Right cardiac atrium (tissue), 5 donors: ENCODE measurements at places on chromosomes 7 and 10. TPM values are rescaled to one million over a fixed set of nuclear protein-coding genes. Genes with fewer than 3 reads are reported as not detected.
A peak's percentile ranks its signal among the peaks of the same experiment; 100 is the strongest.

DNA sequence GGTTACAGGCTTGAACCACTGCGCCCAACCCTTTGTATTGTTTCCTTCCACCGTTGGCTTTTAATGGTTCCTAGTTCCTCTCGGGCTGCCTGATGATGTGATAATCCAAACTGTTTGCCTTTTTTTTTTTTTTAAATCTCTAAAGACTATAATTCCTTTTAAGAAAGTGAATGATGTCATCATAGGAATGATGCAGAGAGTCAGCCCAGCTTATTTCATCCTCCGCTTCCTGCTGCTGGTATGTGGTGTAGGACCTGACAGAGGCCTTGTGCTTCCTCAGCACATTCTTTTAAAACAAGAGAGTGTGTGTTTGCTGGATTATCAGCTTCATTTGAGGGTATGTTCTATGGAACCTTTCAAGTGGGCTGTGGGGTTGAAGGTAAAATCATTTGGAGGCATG is 241.4 kb downstream of the LRMDA start:
- no peak for DNase-seq

The TLX1 gene
- polyA plus RNA-seq: 0.52 TPM

The ZNF789 gene
- 2.9 TPM for polyA plus RNA-seq

GRCh38 chr10:124336186-124336585 is 82.5 kb downstream of the OAT start:
- DNase-seq: no peak

The TRPV5 gene
- not detected for polyA plus RNA-seq

The IKZF1 gene
- polyA plus RNA-seq: 0.54 TPM

- DNase-seq: no peak
These were observed 20.2 kb upstream of the FOXK1 start for GRCh38 chr7:4661871-4662270.

- DNase-seq: peak; percentile 63
These were observed at the start of gene PLXNA4 for GRCh38 chr7:132575982-132576720. Gene PLXNA4 (minus strand): TSS chr7:132576470. CDS start chr7:132508693, 67,777 bp downstream.

GRCh38 chr10:49759787-49760551 is 2.2 kb downstream of the OGDHL start:
- peak; percentile 19 for DNase-seq

The TACC2 gene
- polyA plus RNA-seq: 234 TPM

GRCh38 chr7:101968720-101969466 is 151.5 kb downstream of the CUX1 start:
- no peak for DNase-seq

GRCh38 chr7:131327049-131327625 is 539 bp upstream of the MKLN1 start:
- peak; percentile 17 for DNase-seq

The NEBL gene
- 257 TPM for polyA plus RNA-seq

DNA sequence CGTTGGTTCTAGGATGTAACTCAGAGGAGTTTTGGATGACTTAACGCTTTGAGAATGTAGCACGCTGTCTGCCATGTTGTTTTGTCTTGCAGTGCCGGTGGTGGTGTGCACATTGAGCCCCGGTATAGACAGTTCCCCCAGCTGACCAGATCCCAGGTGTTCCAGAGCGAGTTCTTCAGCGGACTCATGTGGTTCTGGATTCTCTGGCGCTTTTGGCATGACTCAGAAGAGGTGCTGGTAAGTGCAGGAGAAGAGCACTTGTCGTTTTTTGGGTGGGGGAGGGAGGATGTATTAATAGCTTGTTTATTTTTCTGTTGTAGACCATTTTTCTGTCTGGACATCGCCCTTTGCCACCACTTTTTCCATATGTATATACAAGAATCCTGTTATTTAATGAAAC is 6.3 kb downstream of the NDUFB2 start:
- no peak for DNase-seq

The ZFAND2A gene
- 19.0 TPM for polyA plus RNA-seq

DNA sequence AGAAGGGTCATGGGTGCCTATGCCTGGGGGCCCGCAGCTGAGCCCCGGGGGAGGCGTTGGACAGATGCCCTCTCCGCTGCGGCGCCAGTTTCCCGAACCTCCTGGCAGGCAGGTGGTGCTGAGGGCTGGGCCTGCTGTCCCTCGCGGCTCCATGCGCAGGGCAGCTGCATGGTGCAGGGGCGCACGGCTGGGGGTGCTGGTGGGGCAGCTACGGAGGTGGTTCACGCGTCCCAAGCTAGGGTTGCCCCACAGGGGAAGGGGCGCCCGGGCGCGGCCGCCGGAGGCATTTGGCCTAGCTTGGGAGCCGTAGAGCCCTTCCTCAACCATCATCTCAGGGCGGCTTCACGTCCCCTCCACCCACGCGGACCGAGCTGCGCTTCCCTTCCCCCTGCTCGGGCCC is 146.0 kb downstream of the CCDC201 start:
- no peak for DNase-seq

DNA sequence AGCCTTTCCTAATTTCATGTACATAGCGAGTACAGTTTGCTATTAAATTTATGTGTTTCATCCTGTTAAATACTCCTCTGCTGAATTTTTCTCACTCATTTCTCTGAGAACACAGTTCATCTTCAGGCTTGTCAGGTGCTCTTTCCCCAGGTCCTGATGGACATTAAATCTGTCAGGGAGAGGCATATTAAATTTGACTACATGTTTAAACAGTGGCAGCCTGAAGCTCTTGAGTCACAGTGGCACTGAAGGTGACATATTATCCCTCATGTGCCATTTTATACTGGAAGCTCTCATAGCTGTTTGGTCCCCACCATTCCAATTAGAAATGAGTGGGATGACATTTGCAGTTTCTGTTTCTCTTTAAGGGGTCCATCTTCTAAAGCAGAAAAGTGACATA is 1089.6 kb upstream of the SORCS1 start:
- DNase-seq: no peak

The SPOCK2 gene
- 12.8 TPM for polyA plus RNA-seq

The IRF5 gene
- polyA plus RNA-seq: 1.6 TPM

GRCh38 chr7:112603673-112604072 is 122.9 kb downstream of the LSMEM1 start:
- DNase-seq: no peak

The VSIR gene
- 36.8 TPM for polyA plus RNA-seq

DNA sequence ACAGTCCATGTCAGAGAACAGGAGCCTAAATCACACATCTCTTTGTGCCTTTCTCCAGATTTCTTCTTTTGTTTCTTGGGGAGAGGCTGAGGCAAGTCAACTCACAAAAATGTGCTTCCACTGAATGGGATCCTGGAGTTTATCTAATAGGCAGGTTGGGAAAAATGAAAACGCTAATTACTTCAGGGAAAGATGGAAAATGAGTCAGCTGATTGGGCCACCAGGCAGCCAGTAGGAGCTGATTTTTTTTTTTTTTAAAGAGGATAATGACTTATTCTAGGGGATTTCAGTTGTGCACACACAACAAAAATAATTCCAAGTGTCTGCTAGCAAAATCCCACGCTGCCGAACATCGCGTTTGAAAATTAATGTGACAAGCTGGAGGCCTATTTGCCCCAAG is 412.8 kb upstream of the ZMIZ1 start:
- DNase-seq: no peak

DNA sequence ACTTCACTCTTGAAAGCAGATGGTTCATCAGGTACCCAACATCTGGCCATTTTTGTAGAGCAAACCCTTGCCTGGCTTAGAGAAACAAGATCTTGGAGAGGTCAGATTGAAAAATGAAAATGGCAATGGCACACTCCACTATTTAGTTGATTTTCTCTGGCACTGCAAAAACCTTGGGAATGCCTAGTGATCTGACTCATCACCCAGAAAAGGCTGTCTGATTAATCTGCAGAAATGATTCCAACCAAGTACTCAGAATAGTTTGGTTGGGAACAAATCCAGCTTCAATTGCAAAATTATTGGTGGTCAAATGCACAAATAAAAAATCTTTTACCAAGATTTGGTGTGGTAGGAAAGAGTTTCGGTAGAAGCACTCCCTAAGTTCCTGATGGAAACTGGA is 351.2 kb downstream of the PHTF2 start:
- DNase-seq: no peak

- DNase-seq: no peak
These were observed 12.4 kb upstream of the PTPN12 start for GRCh38 chr7:77524731-77525130.

The PGAM2 gene
- 2,530 TPM for polyA plus RNA-seq

The ASIC3 gene
- 5.3 TPM for polyA plus RNA-seq

DNA sequence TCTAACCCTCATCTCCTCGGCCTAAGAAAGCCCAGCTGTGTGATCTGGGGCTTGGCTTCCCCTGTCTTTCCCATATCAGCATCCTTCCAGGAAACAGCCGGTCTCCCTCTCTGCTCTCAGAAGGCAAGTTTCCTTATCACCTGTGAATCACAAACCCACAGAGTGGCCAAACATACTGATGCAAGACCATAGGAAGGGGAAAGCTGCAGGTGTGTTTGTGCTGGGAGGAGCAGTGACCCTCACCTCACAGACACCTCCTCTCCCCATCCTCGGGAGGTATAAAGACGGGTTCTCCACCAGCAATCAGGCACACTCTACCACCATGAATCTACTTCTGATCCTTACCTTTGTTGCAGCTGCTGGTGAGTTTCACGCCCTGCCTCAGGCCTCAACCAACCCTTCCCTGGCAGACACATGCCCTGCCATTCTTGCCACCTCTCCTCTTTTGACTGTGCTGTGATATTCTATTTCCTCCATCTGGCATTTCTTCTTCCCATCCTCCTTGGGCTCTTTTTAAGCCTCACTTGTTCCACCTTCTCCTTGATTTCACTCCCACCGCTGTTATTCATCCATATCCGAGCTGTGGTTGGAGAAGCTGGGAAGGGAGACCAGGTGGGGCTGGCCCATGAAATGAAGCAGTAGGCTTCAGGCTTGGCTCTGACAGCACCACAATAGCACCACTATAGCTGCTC is at the start of gene PRSS2:
Gene PRSS2, plus strand, starts transcription at position 310 of the 692 bp plus-strand sequence. Its CDS starts 13 bp downstream, at position 323.
- no peak for DNase-seq

The TBXAS1 gene
- 3.1 TPM for polyA plus RNA-seq

DNA sequence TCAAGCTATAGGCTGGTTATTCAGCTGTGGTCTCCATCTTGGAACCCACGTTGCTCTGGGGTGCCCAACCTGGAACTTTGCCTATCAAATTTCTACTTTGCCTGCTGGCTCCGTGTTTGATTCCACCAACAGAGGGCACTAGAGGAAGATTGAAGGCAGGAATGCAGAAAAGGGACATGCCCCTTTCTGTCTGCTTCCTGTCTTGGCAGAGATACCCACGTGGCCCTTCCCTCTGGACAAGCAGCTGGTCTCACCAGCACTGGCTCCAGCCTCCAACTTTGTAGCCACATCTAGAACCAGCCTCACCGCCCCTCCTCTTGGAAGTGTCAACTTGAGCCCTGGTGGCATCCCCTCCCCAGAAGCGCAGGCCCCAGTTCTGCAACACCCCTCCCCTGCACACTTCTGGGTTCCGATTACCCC is 52.1 kb upstream of the ZNF438 start:
- peak; percentile 66 for DNase-seq

The GIMAP1 gene
- 7.8 TPM for polyA plus RNA-seq

DNA sequence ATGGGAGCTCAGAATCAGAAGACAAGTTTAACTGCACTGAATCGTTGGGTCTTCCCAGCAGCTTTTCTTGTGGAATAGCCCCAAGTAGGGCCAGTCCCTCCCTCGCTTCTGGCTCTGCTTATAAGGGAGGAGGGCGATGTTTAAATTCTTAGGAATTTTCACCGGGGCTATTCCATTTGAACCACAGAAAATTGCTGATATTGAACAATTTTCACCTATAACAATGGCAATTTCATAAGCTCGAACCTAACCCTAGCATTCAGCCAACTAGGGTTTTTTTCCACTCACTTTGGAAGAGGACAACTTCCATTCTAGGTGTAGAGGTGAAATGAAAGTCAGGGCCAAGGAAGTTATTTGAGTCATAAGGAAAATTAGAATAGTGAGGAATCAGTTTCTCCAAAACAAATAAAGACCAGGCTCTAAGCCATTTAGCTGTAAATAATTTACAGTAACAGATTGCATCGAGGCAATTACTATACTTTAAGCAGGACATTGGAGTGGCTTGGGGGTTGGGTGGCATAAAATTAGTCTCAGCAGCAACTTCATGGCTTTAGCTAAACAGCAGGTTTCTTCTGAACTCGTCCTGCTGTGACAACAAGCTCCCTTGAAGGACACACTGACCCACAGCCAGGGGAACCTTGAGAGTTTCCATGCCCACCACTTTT is 1.5 kb upstream of the ATP6V0A4 start:
- DNase-seq: no peak

DNA sequence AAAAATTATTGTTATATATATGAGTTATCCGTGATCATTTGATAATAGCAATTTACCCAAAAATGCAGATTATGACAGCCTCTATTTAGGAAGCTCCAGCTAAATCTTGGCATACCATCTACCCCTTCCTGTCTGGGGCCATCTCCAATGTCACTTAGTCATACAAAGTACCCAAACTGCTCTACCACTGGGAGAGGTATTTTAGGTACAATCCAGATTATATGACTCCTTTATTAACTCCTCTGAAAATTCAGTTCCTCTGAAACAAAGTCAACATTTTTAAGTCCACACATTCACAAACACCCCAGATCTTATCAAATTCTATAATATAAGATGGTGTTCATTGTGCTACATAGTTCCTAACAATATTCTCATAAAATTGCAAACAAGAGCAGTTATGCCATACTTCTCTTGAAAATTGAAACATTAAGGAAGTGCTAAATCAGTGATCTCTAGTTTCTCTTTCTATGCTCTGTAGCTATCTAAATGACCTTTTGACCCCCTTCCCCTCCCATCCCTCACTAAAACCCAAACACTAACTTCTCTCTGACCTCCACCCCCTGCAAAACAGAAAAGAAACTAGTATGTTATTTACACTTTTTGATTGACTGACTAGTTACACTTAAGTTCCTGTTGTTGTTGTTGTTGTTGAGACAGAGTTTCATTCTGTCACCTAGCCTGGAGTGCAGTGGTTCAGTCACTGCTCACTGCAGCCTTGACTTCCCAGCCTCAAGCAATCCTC is 16.4 kb downstream of the HOXA1 start:
- DNase-seq: no peak
